ENCODE measurements at places on chromosomes 3 and 15.

DNA sequence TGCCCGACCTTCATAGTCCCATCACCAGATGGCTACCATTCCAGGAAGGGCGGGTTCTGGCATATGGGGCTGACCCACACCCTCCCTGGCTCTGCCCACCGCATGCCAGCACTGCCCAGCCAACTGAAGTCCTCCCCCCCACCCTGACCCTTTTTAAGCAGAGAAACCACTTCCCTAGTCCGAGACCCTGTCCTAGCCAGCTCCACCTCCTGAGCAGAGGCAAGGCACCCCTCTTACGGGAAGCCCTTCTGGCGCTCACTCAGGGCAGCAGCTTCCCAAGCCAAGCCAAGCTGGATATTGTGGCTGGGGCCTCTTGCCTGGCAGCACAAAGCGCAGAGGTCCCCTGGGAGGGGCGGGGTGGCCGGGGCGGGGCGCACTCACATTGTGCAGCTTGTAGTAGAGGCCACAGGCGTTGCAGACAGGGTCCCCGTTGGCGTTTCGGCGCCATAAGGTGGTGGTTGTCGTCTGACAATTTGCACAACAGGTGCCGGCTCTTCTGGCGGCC, 11.5 kb downstream of the GATA2 start:
- DNase-seq, result no peak

DNA sequence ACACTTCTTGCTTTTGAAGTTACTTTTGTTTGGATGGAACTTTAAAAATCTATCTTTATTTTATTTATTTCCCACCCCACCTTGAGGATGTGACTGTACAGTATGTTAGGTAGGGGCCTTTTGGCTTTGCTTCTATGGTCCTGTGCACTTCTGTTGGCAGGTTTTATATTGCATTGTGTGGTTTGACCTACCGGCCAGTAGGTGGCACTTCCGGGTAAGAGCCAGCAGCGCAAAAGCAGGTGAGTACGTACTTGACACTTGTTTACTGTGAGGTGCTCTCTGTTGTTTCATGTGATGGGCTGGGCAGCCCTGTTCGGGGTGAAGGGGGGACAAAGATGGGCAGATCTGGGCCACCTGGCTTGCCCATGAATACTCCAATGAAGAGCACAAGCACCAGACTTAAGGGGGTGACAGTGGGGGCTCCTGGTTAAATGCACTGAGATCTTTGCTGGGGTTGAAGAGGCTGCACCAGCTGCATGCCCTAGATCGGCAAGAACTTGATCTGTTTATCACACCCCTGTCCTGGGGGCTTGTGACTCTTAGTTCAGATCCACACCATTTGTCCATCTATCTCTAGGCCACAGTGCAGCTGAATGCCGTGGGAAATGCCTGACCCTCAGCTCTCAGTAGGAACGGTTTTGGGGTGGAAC, 131.6 kb downstream of the NLGN1 start:
- peak; percentile 7 for DNase-seq

- no peak for DNase-seq
Observed at GRCh38 chr3:62167566-62168262, 205.6 kb downstream of the FEZF2 start.

DNA sequence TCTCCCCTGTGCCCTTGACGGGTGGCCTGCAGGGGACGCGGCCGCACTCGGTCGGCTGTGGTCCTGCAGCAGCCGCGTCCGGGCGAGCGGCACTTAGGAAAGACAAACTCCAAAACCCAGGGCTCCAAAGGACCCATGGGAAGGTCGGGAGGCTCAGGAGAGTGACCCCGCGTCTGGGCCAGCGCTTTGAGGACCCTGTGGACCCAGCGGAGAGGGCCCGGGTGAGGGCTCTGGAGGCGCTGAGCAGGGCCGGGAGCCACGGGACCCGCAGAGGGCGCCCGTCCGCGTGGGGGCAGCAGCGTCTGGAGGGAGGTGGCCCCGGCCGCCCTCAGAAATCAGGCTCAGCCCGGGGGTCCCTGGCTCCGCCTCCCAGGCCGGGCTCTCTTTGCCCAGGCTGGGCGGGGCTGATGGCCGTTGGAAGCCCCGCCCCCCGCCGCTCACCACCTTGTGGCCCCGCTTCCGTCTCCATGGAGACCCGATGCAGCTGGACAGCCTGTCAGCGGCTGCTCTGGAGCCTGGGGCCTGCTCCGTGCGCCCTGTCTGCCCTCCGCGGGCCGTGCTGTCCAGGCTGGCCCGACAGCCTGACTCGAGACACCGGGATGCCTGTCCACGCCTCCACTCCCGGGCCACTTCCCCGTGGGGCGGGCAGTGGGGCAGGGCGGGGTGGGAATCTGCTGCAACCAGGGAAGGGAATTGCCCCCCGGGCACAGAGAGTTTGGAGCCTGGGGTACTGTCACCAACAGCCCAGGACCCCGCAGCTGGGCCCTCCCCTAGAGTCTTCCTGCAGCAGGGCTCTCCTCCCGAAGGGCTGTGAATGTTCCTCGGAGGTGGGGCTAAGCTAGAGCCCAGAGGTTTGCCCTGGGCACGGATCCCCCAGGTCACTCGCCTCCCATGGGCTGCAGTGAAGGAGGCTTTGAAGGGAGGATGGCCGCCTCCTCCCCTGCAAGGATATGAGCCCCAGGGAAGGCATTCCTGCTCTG, 34.8 kb upstream of the RPL32 start:
- DNase-seq, result peak; percentile 93

GRCh38 chr3:30122359-30122758, 484.0 kb upstream of the TGFBR2 start:
- DNase-seq, result no peak

- no peak for DNase-seq
Observed at GRCh38 chr3:4772171-4772804, 206.9 kb upstream of the BHLHE40 start.

GRCh38 chr3:106518516-106518915, 649.7 kb upstream of the CBLB start:
- DNase-seq, result no peak

DNA sequence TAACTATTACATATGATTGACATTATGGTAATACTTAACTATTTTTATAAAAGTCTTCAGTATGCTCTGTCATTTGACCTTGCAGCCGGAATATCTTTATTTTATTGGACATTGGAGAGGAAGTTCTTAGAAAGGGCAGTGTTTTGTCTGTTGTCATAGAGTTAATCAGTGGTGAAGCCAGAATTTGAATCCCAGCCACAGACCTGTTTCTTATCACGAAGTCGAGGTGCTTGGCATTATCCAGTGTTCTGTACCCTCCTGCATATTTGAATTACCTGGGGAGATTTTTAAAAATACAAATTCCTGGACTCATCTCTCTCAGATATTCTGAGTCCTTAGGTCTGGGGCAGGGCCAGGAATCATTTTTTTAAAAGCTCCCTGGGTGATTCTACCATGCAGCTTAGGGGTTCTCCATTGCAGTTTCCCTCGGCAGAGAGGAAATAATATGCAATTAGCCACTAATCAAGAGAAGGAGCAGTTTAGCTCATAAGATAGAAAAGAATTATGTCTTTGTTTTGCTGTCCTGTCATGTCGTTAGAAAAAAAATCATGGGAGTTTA, 195.6 kb upstream of the CFAP20DC start:
- DNase-seq, result no peak

GRCh38 chr15:64850778-64851502, 9.2 kb downstream of the PLEKHO2 start:
- no peak for DNase-seq

- DNase-seq, result no peak
Observed at GRCh38 chr3:111751961-111752360, 107.1 kb upstream of the PHLDB2 start.

GRCh38 chr3:111151438-111151837, 79.8 kb downstream of the NECTIN3 start:
- no peak for DNase-seq

- no peak for DNase-seq
Observed at GRCh38 chr3:42895580-42895868, 10.4 kb upstream of the ZNF662 start.

DNA sequence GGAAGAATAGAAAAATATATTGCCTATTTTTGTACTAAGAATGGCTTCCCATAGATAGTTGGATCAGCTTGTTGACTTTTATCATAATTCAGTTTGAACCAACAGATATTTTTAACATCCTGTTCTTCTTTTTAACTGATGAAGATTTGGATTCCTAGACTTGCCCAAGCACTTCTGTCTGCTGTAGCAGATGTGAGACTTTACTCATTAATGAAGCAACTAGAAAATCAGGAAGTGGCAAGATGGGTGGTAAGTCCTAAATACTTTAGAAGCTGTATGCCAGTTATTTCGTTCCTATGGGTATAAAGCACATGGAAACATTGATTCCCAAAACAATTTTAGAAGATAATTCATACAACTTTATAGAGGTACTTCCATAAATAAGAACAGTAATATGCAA, 8.4 kb downstream of the PIGB start:
- no peak for DNase-seq

- DNase-seq, result no peak
Observed at GRCh38 chr15:73575636-73576247, 57.4 kb downstream of the NPTN start.

DNA sequence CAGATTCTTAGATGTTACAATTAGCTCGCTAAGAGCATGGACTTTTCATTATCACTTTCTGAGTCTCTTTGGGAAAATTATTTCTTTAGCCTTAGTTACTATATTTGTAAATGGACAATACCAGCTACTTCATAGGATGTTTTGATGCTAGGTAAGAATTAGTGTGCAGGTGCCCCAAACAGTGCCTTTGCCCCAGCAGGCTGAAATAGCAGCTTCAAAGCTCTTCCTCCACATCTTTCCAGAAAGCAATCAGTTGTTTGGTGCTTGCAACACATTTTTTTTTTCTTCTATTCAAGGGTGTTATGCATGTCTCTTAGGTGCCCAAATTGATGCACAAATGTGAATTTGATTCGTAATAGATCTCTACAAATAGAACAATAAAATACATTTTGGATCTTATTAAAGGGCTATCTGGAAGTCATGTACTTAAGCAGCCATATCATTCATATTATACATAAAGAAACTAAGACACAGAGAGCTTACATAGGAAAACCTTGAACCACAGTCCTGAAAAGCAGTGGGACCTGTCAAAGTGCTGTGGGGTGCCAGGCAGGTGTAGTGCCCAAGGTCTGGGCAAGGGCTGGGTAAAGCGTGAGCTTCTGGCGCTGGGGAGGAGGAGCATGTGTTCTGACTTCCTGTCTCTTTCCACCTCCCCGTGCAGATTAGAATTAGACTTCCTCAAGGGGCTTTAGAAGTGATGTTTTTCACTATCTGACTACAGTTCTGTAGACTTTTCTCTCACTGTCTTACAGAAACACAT, 62.9 kb downstream of the FNDC3B start:
- DNase-seq, result no peak

GRCh38 chr3:114597012-114597411, 303.2 kb downstream of the TIGIT start:
- DNase-seq, result no peak

GRCh38 chr3:197408177-197408957, 110.0 kb upstream of the DLG1 start:
- no peak for DNase-seq

Data from K562 (cell line).